ENCODE measurements at places on chromosomes 3 and 15.

GRCh38 chr3:118863731-118864322 lies 170.8 kb downstream of the IGSF11 start:
- no peak for DNase-seq

DNA sequence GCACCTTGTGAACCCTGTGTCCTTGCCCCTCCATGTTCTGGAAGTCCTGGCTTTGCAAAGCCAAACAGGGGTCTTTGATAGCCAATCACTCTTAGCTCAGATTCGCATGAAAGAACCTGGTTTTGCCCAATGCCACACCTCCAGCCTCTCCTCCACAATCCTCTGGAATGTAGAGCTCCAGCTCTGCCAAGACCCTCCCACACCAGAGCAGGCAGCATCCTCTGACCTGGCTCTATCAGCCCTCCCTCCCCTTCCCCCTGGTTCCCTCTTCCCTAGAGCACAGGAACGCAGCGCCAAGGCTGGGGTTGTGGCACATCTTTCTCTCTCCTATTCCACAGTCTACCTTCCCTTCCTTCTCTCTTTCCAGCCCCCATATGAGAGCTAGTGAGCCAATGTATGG lies 133.3 kb downstream of the RPLP1 start:
- no peak for DNase-seq

- DNase-seq, result no peak
Measured at GRCh38 chr15:65076486-65077290, at the start of gene KBTBD13. TSS of gene KBTBD13 (plus strand) at chr15:65076746. CDS start at chr15:65076816, 70 bp downstream.

DNA sequence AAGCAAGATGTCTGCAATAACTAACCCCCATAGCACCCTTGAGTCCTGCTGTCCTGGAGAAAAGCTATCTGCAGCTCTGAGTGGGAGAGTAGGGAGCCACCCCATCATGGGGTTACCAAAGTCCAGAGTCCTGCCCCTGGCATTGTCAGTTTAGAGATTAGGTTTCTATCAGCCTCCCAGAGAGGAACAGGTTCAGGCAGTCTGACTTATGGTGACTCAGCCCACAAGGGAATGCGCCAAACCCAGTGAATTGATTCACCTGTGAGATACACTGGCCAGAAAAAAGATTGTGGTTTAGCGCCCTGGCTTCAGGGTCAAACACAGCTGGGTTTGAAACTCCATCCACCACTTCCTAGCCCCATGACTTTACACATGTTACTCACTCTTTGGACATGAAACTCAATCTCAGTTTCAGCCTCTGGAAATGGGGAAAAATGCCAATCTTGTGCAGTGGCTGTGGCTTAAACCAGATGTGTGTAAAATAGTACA lies 263.6 kb upstream of the HES1 start:
- no peak for DNase-seq

GRCh38 chr15:68201153-68201878 lies 3.8 kb downstream of the CALML4 start:
- DNase-seq, result no peak

Data from CD4-positive, alpha-beta T cell treated with Interleukin-1 beta for 1 hour (primary cell).